ENCODE measurements at places on chromosomes 2 and 18.

GRCh38 chr2:74457549-74458131, 598 bp upstream of the WBP1 start:
- ATAC-seq = peak; percentile 8

- ATAC-seq = no peak
Measured at GRCh38 chr2:141063406-141063805, 1067.4 kb downstream of the LRP1B start.

DNA sequence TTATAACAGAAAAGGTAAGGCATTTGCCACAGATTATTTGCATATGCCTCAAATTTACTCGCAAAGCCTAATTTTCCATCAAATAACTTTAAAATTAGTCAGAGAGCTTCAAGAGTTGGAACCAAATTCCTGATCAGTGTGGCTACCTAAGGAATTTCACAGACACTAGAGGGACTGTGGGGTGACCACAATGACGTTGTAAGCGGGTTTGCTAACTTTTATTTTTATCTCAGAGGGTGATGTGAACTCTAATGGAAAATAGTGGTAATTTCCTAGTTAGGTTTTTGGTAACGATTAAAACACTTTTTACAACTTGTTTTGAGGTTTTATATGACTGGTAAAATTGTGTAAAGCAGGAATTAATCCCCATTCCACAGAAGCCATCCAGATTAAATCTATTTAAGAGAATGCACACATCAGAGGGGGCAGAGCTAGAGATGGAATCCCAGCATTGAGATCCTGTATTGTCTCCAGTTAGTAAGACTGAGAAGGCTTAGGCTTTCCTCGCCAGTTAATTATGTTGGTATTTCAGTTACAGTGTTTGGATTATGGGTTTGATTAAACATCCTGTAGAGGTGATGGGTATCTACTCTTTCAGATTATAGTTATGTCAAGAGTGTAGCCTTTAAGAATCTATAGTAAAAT, 129.0 kb downstream of the GPD2 start:
- no peak for ATAC-seq

DNA sequence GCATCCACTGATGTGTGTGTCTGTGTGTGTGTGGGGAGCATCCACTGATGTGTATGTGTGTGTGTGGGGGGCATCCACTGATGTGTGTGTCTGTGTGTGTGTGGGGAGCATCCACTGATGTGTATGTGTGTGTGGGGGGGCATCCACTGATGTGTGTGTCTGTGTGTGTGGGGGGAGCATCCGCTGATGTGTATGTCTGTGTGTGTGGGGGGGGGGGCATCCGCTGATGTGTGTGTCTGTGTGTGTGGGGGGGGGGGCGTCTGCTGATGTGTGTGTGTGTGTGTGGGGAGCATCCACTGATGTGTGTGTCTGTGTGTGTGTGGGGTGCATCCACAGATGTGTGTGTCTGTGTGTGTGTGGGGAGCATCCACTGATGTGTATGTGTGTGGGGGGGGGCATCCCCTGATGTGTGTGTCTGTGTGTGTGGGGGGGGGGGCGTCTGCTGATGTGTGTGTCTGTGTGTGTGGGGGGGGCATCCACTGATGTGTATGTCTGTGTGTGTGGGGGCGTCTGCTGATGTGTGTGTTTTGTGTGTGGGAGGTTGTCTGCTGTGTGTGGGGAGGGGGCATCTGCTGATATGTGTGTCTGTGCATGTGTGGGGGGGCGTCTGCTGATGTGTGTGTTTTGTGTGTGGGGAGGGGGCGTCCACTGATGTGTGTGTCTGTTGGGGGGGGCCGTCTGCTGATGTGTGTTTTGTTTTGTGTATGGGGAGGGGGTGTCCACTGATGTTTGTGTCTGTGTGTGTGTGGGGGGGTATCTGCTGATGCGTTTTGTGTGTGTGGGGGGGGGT, 125.9 kb downstream of the NFATC1 start:
- ATAC-seq = no peak

- ATAC-seq = no peak
Measured at GRCh38 chr2:109645412-109646184, 31.4 kb downstream of the SOWAHC start.

DNA sequence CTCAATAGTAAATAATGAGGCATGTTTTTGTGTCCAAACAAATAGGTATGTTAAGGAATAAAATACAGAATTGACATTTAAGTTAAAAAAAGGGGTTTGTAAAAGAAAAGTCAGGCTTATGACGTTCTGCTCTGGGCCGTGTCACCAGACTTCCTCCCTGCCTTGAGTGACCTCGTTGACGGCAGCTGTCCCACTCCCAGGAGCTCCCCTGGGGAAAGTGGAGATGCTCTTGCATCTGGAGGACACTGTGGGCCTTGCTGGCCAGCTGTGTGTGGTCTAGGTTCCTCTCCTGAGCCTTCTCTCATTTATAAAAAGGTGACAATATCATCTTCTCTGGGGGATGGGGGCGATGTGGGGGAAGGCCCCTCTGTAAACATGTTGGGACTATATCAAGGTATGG, 196.2 kb downstream of the CLIP4 start:
- no peak for ATAC-seq

DNA sequence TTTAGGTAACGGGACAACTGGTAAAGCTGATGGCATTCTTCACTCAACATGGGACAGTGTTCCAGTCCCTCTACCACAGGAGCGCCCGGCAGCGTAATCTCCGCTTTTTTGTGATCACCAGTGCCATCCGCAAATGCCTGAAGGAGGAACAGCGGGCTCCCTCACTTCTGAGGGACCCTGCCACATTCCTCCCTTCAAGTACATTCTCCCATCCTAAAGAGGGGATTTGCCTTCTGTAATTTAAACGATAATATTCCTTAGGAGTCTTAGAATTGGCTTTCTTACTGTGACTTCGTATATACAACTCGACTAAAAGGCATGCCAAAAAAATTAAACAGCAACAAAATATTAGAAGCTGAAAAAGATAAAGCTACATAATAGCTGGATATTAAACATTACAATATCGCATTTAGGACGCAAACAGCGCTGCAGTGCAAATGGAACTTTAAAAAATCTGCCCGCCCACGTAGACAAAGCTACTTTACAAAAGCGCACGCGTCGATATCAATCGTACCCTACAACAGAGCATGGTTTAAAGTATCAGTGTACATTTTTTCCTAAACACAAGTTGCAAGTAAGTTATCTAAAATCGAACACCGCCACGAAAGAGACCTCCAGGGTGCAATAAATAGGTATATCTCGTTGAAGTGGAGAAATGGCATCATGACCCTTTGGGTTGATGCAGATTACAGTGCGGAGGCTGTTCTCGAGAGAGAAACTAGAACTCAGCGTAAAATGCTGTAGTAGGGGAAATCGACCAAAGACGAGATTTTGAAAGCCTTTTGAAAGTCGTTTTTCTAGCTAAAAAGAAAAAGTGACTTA, 2.3 kb upstream of the VSNL1 start:
- peak; percentile 17 for ATAC-seq
